Activated CD8-positive, alpha-beta memory T cell treated with anti-CD3 and anti-CD28 coated beads for 48 hours (primary cell): ENCODE measurements at places on chromosomes 11 and 22.

GRCh38 chr11:121650351-121651256 is 197.8 kb upstream of the SORL1-AS1 start:
- DNase-seq = no peak

- DNase-seq = no peak
Measured at GRCh38 chr22:17896586-17896985, 122.3 kb upstream of the BID start.

GRCh38 chr22:30662040-30662439 is 5.6 kb downstream of the DUSP18 start:
- DNase-seq = no peak

GRCh38 chr11:65895482-65895981 is 4.7 kb downstream of the FOSL1 start:
- no peak for DNase-seq

DNA sequence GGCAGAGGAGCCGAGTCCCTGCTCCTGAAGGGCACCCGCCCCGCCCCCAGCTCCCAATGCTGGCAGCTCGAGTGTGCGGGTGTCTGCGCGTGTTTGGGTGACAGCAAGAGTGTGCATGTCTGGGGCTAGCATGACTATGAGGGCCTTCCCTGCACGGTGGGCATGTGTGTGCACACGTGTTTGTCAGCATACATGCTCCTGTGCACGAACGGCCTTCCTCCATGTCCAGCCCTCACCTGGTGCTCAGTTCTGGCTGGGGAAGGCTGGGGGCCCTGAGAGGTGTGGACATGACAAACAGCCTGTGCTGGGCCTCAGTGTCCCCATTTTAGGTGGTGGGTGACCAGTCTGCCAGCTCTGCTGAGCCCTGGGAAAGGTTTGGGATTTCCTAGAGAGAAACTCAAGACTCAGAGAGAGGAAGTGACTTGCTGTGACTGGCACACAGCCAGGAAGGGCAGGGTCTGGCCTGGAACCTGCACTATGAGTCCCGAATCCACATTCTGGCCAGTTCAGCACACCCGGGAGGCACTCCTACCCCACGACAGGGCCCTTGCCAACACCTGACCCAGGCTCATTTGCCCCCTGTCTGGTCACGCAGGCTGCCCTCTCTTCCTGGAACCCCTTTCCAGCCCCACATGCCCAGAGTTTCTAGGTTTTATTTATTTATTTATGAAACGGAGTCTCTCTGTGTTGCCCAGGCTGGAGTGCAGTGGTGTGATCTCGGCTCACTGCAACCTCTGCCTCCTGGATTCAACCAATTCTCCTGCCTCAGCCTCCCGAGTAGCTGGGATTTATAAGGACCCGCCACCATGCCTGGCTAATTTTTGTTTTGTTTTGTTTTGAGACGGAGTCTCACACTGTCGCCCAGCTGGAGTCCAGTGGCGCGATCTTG is 3.3 kb upstream of the SHISA8 start:
- no peak for DNase-seq

DNA sequence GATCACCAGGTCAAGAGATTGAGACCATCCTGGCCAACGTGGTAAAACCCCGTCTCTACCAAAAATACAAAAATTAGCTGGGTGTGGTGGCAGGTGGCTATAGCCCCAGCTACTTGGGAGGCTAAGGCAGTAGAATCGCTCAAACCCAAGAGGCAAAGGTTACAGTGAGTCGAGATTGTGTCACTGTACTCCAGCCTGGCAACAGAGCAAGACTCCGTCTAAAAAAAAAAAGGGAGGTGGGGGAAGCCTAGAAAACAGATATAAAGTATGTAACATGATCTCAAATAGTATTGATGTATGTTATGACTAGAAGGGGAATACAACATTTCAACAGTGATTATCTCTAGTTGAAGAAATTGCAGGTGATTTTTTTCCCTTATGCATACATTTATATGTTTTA is 61.4 kb downstream of the SLC1A2 start:
- no peak for DNase-seq
